ENCODE measurements at places on chromosomes 11 and 22.

GRCh38 chr11:125842321-125842948, 9.3 kb downstream of the PATE4 start:
- DNase-seq: no peak

DNA sequence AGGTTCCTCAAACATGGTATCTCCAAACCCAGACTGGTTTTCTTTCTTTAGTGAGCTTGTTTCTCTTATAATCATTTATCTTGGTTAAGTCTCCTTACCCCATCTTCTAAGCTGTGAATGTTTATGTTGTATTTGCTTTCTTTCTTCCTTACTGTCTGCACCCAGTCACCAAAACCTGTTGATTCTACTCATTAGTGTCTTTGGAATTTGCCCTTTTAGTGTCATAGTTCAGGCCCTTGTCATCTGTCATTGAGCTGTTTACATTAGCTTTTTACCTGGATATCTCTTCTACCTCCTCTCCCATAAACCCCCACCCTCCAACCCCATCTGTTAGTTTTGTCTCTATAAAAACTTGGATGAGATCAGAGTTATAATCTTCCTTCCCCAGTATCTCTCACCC, 59.9 kb downstream of the AMOTL1 start:
- no peak for DNase-seq

GRCh38 chr11:69450064-69450856, 31.2 kb upstream of the LINC01488 start:
- DNase-seq: no peak

DNA sequence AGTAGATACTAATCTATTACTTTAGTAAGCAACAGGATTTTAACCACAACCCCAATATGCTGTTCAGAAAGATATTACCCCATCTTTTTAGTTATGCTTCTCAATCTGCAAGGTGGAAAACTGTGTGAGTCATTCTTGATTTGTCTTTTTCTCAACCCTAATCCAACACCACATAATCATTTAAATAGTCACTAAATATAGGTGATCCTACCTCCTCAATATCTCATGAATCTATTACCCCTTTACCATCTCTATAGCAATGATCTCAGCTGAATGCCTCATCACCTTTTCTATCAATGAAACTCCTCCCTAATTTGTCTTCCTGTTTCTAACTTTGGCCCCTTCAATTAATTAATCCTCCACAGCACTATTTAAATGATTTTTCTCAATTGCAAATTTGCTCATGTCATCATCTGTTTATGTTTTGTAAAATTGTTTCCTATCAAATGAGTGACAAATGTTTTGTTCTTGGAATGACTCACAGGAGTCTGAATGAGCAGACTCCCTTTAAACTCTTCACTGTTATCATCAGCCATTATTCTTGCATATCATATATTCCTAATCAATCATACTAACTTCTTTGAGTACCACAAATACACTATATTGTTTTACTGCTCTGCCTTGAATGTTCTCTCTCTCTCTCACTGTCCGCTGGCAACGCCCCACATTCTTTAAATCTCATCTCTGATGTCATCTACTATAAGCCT, 26.1 kb downstream of the SNX19 start:
- DNase-seq: no peak

DNA sequence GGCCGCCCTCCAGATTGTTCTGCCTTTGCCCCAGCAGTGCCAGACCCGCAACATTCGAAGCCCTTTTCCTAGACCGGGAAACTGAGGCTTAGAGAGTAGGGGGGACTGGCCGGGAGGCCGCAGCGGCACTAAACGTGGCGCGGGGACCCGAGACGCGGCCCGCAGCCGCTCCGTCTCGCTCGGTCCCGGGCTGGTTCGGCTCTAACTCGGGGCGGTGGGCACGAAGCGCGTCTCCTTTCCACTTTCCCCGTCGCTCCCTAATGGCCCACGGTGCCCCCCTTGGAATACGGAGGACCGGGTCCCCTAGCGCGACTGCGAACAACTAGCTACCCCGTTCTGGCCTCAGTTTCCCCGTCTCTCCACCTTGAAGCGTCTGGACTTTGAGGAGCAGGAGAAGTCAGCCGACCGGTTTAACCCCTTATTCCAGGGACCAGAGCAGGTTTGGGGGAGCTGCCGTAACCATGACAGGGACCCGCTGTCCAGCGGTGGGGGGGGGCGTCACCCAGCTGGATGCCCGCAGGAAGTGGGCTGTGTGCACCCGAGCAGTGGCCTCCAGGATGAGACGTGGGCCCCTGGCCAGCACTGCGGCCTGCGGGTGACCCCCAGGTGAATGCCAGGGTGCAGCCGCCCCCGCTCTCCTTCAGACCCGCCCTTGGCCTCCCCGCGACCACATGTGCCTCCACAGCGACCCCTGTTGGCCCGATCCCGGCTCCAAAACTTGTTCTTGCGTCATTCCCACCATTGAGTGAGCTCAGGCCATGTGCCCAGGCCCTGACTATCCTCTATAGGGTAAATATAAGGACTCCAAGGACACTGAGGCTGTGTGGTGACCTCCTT, 1.1 kb downstream of the CDC42EP1 start:
- DNase-seq: peak; percentile 85

GRCh38 chr22:44119669-44120313, 60.9 kb upstream of the PARVG start:
- no peak for DNase-seq

- DNase-seq: no peak
Measured at GRCh38 chr11:68064926-68065325, 26.1 kb downstream of the TCIRG1 start.

GRCh38 chr11:76361776-76362175, 19.2 kb downstream of the THAP12 start:
- no peak for DNase-seq

DNA sequence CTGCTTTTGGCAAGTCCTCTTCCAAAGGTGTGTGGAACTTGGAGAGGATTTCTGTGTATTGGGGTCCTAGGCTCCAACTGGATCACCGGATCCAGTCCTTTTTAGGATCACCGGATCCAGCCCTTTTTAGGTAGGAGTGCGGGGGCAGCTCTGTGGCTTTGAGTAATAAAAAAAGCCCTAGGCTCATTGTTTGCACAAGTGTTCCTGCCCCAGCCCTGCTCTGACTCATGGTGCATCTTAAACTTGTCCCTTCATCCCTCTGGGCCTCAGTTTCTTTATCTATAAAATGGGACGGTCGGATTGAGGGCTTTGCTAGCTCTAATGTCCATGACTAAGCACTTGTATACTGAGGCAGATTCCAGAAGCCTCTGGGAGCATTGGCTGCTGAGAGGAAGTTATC, 22.7 kb upstream of the CD44 start:
- DNase-seq: no peak

Measured in CD4-positive, alpha-beta T cell (primary cell).